GM23248 (cell line): ENCODE measurements at places on chromosomes 7 and 10. TPM values are rescaled to one million over a fixed set of nuclear protein-coding genes. Genes with fewer than 3 reads are reported as not detected.

- DNase-seq = peak; percentile 43
Measured at GRCh38 chr7:87083865-87084519, 24.5 kb upstream of the ELAPOR2 start.

- no peak for DNase-seq
Measured at GRCh38 chr7:105173586-105173985, 159.6 kb downstream of the KMT2E start.

DNA sequence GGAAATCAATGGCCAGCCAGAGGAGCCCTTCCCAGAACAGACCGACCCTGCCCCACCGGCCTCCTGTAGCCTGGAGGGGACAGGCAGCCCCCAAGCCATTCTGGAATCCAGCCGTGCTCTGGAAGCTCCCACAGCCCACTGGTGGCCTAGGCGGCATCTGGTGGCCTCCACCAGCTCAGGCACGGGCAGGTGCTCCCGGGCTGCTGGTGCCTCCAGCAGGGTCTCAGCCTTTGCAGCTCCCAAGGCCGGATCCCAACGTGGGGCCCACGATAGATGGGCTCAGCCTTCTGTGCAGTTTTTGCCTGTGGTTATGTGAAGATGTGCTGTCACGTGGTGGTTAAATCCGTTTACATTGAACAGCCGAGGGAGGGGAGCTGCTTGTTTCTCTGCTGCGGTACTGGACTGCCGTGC is 44.4 kb downstream of the JAKMIP3 start:
- no peak for DNase-seq

- peak; percentile 54 for DNase-seq
Measured at GRCh38 chr7:1418505-1419309, 40.6 kb downstream of the MICALL2 start.

DNA sequence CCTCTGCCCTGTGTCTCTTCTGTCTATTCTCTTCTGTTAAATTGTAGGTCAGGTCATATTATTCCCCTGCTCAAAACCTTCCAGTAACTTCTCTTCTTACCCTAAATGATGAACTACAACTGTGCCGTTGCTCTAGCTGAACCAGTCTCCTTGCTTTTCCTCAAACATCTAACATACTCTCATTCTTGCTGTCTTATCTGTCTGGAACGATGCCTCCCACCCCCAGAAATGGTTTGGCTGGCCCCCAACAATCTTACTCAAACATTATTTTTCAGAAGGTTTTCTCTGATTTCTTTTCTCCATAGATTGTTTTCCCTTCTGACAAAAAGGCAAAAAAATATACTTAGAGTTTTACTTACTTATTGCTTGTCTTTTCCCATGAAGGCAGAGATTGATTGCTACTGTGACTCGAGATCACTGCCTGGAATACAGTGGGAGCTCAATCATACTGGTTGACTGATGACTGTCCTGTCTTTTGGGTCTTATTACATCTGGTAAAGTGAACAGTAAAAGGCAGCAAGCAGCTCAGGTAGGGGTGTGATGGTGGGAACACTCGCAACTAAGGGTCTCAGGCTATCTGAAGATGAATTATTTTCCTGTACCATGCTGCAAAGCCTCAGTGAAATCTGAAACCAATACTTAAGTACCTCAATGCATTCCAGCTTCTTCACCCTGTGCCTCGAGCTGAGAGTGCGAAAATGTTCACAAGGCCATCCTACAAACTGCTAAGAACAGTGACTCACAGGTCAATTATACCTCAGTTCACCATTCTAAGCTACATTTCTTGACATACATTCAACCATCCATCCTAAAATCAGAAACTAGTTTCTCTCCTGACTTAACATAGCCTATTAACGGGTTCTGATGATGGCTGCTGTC is 67.6 kb downstream of the DNMBP start:
- DNase-seq = peak; percentile 35

GRCh38 chr7:141208539-141208938 is 134.7 kb downstream of the TMEM178B start:
- no peak for DNase-seq

GRCh38 chr10:21513405-21513788 is 12.1 kb downstream of the SKIDA1 start:
- no peak for DNase-seq

GRCh38 chr10:58588673-58589265 is 76.1 kb downstream of the BICC1 start:
- no peak for DNase-seq

- DNase-seq = peak; percentile 9
Measured at GRCh38 chr10:112160834-112161233, 22.7 kb downstream of the GPAM start.

DNA sequence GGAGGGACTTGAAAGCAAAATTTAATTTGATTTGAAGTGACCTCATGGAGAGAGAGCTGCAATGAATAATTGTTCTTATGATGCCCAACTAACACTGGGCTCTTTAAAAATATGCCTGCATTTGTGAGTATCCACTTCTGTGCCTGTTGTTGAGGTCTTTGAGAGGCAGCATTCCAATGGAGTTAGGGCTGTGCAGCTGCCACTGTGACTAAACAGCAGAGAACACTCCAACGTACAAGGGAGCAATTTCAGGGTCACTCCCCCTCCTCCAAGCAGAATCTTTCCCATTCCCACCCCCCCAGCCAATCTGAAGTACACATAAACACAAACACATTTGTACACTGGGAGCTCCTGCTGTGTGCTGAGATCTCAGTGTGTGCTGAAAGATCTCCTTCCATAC is 28.0 kb upstream of the GSAP start:
- DNase-seq = peak; percentile 42

- DNase-seq = no peak
Measured at GRCh38 chr7:108140671-108141070, 10.5 kb upstream of the LAMB4 start.

GRCh38 chr10:131427281-131427680 is 115.8 kb upstream of the TCERG1L start:
- DNase-seq = no peak

GRCh38 chr10:128596906-128597305 is 470.7 kb upstream of the MKI67 start:
- DNase-seq = no peak

- DNase-seq = no peak
Measured at GRCh38 chr7:55191161-55191925, 172.5 kb downstream of the EGFR start.

- DNase-seq = no peak
Measured at GRCh38 chr10:89330537-89331212, 2.9 kb downstream of the IFIT3 start.

- DNase-seq = no peak
Measured at GRCh38 chr10:12812571-12812970, 188.9 kb downstream of the CCDC3 start.

The CPA4 gene
- 8.6 and 16.7 TPM in 2 replicates for total RNA-seq

The PLAC9 gene
- total RNA-seq = 8.8 and 19.6 TPM in 2 replicates

The ZPBP gene
- not detected in 2 replicates for total RNA-seq

The SPDYE2B gene
- total RNA-seq = not detected in 2 replicates

The PAOX gene
- total RNA-seq = 4.1 and 5.8 TPM in 2 replicates

The RPP38 gene
- total RNA-seq = 8.0 and 8.9 TPM in 2 replicates

The LIPJ gene
- not detected in 2 replicates for total RNA-seq
